ENCODE measurements at places on chromosomes 3 and 15.

- DNase-seq: no peak
Observed at GRCh38 chr3:151318313-151318712, 1.7 kb upstream of the GPR87 start.

DNA sequence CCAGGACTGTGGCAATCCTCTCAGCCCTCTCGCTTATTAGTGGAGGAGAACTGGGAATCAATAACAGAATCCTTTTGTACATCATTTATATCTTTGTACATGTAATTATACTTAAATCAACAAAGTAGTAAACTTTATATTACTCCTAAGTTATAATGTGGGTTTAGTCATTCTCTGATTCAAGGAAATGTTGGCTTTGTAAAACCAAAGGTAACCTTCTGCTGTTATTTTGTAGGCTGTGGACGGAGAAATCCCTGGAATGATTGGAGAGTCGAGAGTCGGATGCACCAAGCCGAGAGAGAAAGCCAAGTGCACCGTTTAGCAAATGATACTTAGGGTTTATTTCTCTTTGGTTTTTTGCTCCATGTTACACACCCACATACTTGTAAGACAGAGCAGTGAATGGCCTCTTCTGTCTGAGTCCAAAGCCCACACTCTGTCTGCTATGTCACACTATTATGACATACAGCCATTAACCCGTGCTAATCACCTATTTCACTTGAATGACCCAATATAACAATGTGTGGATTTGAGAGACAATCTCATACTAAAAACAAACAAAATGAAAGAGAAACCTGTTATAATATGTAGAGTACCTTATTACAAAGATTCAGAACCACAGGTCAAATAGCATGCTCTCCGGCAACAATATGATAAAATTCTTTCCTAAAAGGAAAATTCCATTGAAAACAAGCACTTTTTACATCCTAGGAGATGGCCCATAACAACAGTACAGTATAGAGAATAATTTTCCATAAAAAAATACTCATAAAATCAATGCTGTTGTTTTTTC lies 72.2 kb downstream of the MECOM start:
- no peak for DNase-seq

GRCh38 chr15:27853624-27854455 lies 245.3 kb downstream of the OCA2 start:
- no peak for DNase-seq

GRCh38 chr15:78088773-78089080 lies 3.6 kb upstream of the SH2D7 start:
- DNase-seq: no peak

DNA sequence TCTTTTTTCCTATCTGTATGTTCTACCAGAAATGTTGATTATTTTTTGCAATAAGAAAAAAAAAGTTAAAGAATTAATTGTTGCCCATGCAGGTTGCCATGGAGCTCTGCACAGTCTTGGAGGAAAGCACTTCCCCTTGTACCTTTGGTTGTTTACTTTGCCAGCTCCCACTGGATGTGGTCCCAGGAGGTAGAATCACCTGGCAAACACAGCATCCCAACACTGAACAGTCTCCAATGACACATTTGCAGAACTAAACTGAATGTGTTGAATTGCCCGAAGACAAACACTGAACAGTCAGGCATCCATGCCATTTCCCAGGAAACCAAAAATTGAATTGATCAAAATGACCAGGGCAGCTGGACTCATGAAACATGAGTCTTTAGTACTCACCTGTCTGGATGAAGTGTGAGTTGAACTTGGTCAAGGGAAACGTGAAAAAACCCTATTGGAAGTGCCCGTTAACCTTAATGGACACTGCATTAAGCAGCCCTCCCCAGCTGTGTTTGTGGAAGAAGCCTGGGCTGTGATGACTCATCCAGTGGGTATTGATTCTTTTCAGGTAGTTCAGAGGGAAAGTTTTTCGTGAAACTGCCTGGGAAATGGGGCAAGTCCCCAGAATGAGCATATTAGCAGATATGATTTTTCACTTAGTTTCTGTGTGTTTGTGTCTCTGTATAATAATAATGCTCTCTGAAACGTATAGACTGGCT lies 284.7 kb upstream of the STT3B start:
- no peak for DNase-seq

GRCh38 chr15:61091289-61091616 lies 137.8 kb downstream of the RORA start:
- DNase-seq: no peak

GRCh38 chr3:36815375-36815774 lies 51.0 kb upstream of the DCLK3 start:
- DNase-seq: no peak

DNA sequence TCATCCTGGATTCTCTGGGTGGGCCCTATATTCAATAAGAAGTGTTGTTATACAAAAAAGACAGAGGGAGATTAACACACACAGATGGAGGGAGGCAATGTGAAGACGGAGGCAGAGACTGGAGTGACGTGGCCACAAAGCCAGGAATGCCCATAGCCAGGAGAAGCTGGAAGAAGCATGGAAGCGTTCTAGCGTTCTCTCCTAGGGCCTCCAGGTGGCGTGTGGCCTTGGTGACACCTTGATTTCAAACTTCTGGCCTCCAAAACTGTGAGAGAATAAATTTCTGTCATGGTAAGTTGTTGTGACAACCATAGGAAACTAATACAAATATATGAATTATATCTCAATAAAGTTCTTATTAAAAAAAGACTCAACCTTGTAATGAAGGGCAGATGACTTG lies 21.3 kb downstream of the THBS1 start:
- no peak for DNase-seq

- no peak for DNase-seq
Observed at GRCh38 chr3:53153264-53153823, 7.7 kb upstream of the PRKCD start.

DNA sequence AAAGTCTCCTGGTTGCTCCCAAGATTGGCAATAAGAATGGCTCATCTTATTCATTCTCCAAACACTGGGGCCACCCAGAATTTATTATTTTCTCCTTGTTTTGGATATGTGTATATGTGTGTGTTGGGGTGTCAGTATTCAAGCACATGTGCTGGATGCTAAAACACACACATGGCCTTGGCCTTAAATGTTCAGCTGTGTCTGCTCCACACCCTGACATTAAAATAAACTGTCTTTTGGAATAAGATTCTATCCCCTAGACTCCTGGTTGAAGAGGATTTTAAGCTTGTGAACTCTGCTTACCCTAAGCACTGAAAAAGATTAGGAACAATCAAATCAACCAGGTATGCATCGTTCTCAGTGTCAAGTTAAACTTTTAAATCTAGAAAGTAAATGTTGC lies 382.9 kb upstream of the MCTP2 start:
- DNase-seq: no peak

GRCh38 chr15:101372960-101373525 lies 78.0 kb upstream of the SNRPA1 start:
- DNase-seq: no peak

DNA sequence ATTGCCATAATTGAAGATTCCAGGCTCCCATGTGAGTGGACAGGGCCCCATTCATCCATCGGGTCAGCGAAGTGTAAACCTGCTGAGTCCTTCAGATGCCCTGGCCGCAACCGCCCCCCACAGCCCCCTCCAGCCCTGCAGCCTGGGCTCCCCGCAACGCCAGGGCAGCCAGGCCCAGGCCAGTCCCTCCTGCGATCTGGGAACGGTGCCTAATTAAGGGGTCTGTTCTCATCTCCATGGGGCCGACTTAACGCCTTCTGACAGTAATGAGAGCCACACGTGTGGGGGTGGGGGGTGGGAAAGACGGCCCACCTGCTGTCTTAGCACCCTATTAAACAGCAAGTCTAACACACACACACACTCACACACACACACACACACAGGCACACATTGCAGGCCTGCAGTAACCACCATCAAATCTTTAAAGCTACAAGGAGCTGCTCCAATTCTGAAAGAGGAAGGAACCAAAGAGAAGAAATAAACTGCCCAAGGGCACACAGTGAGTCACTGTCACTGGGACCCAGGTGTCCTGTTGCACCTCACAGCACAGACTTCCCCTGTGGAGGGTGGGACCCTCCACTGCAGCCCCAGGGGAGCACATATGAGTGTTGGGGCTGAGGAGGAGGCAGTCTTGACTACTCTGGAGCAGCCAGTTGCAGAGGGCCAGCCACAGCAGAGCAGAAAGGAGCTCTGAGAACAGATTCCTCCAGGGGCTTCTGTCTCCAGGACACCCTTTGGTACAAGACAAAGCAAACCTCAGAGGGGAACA lies 31.8 kb upstream of the HES1 start:
- DNase-seq: no peak

- no peak for DNase-seq
Observed at GRCh38 chr3:81388191-81388590, 373.3 kb downstream of the GBE1 start.

- peak; percentile 70 for DNase-seq
Observed at GRCh38 chr15:84142888-84143337, 92.7 kb upstream of the GOLGA6L4 start.

DNA sequence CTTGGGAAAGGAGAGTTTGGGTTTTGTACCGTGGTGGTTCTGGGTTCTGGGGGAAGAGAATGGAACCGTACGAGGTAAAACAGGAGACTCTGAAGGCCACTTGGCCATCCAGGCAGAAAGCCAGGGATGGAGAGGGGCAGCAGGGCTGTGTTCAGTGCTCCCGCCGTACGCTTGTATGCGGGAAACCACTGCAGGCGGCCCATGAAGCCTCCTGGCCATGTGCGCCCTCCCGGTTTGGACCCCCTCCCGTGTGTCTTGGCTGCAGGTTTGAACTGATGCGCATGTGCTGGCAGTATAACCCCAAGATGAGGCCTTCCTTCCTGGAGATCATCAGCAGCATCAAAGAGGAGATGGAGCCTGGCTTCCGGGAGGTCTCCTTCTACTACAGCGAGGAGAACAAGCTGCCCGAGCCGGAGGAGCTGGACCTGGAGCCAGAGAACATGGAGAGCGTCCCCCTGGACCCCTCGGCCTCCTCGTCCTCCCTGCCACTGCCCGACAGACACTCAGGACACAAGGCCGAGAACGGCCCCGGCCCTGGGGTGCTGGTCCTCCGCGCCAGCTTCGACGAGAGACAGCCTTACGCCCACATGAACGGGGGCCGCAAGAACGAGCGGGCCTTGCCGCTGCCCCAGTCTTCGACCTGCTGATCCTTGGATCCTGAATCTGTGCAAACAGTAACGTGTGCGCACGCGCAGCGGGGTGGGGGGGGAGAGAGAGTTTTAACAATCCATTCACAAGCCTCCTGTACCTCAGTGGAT lies 50.6 kb downstream of the PGPEP1L start:
- DNase-seq: no peak

- no peak for DNase-seq
Observed at GRCh38 chr3:7075117-7075516, 214.2 kb downstream of the GRM7 start.

DNA sequence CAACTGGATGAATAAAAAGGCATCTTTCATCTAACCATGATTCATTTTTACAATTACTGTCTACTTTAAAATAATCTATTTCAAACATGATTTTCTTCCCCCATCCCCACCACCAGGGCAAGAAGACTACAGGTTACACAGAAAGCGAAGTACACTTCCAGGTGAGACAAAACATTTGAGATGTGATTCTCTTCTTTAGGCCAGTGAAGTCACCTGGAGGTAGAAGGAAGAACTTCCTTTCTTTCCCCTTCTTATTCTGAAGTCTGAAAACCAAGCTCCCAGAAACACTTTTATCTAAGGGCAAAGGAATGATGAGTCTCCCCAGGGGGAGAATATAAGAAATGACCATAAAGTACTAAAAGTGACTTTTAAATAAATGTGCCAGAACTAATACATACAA lies 36.7 kb downstream of the SHQ1 start:
- no peak for DNase-seq

DNA sequence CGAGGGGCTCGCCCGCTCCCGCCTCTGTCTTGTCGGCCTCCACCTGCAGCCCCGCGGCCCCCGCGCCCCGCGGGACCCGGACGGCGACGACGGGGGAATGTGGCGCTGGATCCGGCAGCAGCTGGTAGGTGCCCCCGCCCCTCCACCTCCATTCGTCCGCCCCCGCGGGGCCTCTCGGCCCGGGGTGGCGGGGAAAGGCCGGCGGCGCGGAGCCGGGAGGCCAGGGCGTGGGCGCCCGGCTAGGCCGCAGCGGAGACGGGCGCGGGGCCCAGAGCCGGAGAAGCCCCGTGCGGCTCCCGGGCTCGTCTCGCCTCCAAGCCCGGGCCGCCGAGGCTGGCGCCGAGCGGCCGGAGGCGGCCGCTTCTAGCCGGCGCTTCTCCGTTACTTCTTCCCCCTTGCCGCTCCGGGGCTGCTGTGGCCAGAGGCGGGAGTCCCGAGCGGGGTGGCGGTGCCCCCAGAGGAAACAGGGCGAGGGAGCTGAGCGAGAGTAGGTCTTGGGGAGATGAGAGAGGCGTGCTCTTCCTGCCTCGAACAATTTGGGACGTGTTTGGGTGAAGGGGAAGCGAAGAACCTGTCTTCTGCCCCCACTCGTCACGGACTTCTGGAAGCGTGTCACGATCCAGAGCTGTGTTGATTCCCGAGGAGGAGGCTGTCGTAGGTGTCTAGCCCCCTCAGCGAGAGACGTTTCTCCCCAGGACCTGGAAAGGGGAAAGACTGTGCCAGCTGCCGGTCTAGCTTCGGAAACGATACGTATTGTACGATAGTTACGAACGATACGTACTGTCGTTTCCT lies 555 bp downstream of the ATP11B start:
- peak; percentile 40 for DNase-seq

DNA sequence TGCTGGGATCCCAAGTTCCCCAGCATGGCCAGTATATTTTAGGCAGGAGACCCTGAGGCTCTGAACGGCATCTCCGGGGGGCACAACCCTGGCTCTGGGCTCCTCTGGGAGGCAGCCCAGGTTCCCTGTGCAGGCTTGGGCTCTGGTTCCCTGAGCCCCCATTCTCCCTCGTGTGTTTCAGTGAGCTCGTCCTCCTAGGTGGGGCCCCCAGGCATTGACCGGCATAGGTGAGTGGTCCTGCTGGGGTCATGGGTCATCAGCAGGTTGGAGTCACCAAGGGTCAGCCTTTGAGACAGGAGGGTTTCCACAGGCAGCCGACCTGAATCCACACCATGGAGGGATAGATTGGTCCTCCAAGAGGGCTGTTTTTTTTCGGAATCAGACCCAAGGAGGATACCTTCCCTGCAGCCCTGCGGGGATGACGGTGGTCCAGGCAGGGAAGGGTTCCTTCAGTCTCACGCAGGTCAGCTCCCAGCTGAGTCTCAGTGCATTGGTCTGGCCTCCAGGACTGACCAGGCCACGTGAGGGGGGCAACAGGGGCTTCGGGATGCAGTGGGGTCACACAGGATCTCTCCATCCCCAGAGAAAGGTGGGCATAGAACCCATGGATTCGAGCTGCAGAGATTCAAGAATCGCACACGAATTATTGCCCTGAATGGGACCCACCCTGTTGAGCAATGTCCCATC lies 226.0 kb downstream of the SNRPN start:
- no peak for DNase-seq

GRCh38 chr3:132119531-132119930 lies 84.7 kb upstream of the CPNE4 start:
- DNase-seq: no peak

- no peak for DNase-seq
Observed at GRCh38 chr3:186264608-186265400, 97.2 kb downstream of the DGKG start.

GRCh38 chr15:63615935-63616334 lies 18.7 kb downstream of the FBXL22 start:
- DNase-seq: no peak

- no peak for DNase-seq
Observed at GRCh38 chr3:36147934-36148558, 232.3 kb upstream of the STAC start.

- no peak for DNase-seq
Observed at GRCh38 chr3:115720983-115721382, 97.7 kb downstream of the GAP43 start.
